ENCODE measurements at places on chromosomes 13 and 19.

DNA sequence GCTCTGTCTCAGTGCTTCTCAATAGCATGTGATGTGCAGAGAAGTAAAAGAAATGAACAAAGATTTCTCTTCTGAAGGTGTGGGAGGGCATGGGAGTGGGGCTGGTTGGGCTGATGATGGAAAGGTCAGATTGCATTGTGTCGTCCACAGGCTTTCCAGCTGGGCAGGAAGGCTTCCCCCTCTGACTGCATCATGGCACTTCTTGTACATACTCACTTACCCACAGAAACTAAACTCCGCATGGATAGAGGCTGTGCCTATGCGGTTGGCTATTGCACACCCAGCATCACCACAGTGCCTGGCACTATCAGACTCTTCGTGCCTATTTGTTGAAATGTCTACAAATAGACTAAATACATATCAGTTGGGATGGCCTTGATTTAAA, 24.4 kb upstream of the TNFSF11 start:
- DNase-seq, result no peak

DNA sequence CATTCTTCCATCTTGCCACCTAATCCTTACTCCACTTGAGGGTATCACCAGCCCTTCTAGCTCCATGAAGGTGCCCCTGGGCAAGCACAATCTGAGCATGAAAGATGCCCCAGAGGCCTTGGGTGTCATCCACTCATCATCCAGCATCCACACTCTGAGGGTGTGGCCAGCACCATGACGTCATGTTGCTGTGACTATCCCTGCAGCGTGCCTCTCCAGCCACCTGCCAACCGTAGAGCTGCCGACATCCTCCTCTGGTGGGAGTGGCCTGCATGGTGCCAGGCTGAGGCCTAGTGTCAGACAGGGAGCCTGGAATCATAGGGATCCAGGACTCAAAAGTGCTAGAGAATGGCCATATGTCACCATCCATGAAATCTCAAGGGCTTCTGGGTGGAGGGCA, 3.1 kb upstream of the KLK3 start:
- no peak for DNase-seq

DNA sequence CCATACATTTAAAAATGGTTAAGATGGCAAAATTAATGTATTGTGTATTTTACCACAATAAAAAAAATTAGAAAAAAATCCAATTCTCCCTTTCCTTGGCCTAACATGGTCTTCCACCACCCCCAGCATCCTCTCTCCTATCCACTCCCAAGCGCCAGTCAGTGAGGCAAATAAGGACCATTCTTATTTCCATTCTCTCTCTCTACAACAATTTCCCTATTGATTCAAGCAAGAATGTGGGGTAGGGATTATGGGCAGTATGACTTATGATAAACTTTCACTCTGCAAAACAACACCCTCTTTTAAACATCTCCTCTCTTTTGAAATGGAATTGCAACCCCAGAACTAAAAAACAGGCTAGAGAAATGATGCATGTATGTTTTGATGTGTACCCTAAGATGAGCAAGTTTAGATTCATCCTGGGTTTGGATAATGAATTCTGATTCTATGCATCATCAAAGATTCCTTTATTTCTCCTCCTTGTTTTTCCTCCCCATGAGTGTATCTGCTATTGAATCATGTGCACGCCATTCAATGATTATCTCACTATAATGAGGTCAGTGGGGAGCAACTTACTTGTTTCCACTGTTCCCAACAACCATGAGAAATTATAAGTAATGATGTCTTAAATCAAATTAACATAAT, 3.5 kb downstream of the STARD13 start:
- DNase-seq, result no peak

DNA sequence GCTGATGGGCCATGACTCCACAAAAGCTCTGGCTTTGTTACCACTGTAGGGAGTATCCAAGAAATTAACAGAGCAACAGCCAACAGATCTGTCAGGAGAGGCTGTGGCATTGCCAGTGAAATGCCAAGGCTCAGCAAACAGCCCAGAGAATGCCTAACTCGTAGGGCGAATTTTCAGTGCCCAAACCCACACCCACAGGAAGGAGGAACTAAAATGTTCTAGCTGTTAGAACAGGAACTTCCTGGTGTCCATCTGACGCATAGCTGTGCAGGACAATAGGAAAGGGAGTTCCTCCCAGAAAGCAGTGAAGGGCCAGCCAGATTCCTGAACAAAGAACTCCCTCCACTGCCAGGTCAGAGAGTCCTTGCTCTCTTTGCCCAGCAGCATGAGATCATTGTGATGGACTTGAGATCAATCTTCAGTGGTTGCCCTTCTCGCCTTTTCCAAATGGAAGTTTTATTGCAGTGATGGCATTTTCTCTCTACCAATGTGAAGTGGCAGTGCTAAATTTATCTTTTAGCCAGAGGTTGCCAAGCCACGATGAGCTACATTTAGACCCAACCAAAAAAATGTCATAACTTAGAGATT, 224.2 kb upstream of the STARD13 start:
- DNase-seq, result no peak

DNA sequence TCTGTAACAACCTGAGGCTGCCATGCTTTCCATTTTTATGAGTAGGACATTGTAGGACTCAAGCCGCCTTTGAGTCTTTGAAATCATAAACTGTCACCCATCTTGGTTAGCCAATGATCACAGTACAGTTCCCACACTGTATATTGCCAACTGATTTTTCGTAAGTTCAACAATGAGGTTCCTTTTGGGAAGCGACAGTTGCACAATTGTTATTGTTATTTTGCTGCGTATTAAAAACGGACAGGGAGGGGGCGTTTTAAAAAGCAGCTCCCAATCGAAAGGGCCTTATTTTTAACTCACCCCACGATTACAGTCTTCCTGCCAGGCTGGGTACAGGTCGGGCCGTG, 601 bp downstream of the SLC46A3 start:
- no peak for DNase-seq

All from stimulated activated CD4-positive, alpha-beta T cell treated with anti-CD3 and anti-CD28 coated beads, Interleukin-4, amount 100 ng/mL, for 1 hour (primary cell).